SK-N-SH treated with all-trans-retinoic acid at 6 μM for 48 hours (cell line): ENCODE measurements at places on chromosomes 5 and 9.

DNA sequence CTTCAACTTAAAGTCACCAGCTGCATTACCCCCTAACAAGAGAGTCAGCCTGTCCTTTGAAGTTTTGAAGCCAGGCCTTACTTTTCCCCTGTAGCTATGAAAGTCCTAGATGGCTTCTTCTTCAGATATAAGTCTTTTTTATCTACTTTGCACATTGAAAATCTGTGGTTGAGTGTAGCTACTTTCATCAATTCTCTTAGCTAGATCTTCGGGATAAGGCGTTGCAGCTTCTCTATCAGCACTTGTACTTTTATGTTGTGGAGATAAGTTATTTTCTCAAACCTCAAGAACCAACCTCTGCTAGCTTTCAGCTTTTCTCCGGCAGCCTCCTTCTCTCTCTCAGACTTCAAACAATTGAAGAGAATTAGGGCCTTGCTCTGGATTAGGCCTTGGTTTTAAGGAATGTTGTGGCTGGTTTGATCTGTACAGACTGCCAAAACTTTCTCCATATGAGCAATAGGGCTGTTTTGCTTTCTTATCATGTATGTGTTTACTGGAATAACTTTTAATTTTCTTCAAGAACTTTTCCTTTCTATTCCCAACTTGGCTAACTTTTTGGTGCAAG, 21.6 kb downstream of the CATSPER3 start:
- ATAC-seq = no peak

DNA sequence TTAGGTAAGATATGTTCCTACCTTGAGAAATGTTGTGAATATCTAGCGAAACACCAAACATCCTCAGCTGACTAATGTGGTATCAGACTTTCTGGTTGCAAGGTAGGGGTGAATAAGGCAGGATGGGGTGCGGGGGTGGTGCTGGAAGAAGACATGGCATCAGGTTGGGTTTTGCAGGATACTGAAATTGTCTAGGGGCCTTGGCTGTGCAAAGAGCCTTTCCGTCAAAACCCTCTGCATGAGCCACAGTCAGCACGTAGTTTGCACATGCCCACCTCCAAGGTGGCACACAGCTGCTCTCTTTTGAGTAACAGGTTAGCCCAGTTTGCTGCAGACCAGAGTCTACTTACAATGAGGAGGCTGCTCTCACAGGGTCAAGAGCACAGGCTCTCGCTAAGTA, 42.0 kb downstream of the SFXN1 start:
- ATAC-seq = no peak

DNA sequence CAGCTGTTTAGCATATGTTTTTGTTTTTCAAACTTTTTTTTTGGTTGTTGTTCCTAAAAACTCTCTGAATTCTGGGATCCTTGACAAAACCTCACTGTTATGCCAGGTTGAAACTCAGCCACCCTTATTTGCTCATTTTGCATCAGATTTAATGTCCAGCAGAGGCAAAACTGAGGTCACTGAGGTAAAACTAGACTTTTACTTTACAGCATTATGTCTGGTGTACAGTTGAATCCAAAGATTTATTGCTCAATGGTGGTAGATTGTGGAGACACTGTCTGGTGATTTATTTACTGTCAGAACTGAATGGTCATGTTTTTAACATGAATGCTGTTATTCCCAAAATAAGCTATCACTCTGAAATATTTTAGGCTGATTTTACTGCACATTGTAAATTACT, 87.9 kb downstream of the FBXL7 start:
- ATAC-seq = no peak

DNA sequence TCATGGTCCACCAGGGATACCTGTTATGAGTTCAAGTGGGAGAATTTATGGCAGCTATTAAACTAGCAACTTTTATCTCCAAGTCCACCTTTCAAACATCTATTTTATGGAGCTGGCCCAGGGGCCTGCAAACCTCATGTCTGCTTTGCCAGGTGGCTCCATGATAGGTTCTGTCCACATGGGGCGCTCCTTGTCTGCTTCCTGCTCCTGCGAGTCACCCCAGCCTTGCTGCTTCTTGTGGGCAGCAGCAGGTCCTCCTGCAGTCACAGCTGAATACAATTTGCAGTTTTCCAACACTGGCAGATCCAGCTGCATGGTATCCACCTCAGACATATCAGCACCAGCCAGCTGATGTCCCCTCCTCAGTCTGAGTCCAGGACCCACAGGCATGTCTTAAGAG, 39.6 kb upstream of the FRRS1L start:
- no peak for ATAC-seq

GRCh38 chr5:40452874-40453624, 226.7 kb upstream of the PTGER4 start:
- ATAC-seq = no peak

GRCh38 chr5:124176692-124177091, 569.7 kb downstream of the ZNF608 start:
- ATAC-seq = no peak

GRCh38 chr9:91809581-91810285, 140.3 kb downstream of the ROR2 start:
- ATAC-seq = no peak; the same call in 2 of the 3 replicates

DNA sequence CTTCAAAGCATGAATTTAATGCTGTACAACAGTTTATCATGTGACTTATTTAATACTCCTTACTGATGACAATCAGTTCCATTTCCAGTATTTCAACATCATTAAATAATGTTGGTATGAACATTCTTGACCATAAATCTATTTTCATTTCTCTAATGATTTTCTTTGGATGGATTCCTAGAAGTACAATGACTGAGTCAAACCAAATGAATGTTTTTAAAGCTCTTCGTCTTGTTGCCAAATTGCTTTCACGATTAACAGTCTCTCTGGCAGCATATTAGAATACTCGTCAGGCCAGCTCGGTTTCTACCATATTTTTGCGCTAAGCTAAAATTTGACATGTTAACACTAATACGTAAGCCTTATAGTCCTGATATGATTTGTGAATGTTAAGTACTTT, 197.0 kb downstream of the TRPM3 start:
- peak; percentile 58 for ATAC-seq

- ATAC-seq = no peak
These were observed 825.0 kb downstream of the TLR4 start for GRCh38 chr9:118529210-118529609.

DNA sequence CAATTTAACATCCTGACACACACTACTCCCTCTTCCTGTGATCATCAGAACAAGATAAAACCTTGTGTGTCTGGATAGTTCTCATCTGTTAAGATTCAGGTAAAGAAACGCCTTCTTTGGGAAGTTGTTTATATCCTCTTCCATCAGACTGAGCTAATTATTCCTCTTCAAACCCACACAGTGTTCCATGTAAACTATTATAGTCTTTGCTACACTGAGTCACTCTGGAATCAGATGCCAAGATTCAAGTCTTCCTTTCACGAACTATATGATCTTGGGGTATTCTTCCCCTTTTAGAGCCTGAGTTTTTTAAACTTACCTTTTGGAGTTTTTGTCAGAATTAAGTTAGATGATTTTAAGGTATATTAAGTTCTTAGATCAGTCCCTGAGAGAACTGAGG, 2.0 kb downstream of the OR1J1 start:
- no peak for ATAC-seq

DNA sequence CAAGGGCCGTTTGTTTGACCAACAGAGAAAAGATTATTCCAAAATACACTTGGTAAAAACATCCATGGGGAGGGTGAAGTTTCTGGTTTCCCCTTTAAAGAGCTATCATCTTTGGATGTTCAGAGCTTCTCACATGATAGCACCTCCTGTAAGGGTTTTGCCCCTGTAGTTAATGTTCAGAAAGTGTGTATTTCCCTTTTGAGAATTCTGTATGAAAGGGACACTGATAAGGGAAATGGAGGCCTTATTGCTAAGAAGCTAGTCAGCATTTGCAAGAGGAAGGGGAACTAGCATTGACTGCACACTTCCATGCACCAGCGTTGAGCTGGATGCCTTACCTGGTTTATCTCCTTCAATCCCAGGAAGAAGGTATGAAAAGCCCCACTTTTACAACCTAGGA, 31.5 kb upstream of the C5orf58 start:
- ATAC-seq = no peak

DNA sequence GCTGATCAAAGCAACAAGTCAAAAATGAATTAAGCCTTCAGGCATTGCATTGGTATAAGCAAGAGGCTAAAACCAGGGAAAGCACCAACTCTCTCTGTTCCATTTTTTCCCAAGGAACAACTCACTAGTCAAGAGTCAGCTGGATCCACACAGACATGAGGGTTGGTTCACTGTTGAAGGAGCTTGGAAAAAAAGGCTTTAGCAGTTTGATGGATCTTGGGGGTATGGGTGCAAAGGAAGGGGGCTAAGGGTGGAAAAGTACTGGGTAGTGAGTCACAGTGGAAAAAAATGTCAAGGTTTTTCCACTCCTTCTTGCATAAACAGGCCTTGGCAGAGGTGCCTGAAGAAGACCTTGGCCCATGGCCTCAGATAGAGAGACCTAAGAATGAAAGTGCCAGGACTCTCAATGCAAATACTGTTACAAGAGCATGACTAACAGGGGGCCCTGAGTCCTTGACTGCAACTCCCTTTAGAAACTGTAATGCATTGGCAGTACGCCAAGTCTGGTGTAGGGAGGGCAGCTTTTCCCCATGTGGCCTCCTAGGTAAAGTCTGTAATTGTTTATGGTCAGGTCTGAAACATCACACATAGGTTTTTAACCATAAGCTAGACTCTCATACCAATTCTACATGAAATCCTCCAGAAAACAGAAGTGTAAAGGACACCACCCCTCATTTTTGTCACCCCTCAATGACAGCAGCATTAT, 23.7 kb downstream of the ACTL7A start:
- ATAC-seq = peak; percentile 48; the same call in 2 of the 3 replicates

DNA sequence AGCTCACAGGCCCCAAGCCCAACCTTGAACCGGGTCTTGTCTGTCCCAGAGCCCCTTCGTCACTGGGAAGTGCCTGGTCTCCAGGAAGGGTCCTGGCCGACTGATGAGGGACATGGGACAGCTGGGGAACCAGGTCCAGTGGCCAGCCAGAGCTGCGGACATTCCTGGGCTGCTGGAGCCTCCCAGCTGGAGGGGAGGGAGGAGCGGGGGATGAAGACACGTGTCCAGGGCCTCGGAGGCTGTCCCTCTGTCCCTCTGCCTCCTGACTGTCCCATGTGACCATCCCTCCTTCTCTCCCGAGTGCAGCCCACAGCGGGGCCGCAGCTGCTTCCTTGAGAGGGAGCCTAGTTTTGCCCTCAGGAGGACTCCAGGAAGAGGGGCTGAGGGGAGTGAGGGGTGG, 41.7 kb upstream of the UBAC1 start:
- ATAC-seq = no peak

GRCh38 chr9:8188723-8189407, 389.3 kb upstream of the DMAC1 start:
- ATAC-seq = peak; percentile 79

DNA sequence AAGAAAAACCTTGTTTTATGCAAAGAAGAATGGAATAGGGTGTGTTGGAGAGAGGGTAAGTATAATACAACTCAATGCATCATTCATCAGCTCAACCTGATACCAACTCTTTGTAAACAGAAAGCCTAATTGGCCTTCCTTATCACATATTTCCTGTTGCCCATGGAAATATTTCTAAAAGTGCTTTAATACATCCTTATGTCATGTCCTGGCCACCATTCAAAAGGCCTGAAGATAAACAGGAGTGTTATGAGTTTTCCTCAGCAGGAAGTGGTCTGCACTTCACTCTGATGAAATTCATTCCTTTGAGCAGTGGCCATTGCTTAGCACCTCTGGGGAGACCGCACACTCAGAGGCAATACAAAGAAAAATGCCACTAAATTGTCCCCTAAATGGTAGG, 511.2 kb downstream of the SEMA5A start:
- peak; percentile 45 for ATAC-seq

- no peak for ATAC-seq
These were observed 1.0 kb upstream of the NTMT1 start for GRCh38 chr9:129624947-129625346.

DNA sequence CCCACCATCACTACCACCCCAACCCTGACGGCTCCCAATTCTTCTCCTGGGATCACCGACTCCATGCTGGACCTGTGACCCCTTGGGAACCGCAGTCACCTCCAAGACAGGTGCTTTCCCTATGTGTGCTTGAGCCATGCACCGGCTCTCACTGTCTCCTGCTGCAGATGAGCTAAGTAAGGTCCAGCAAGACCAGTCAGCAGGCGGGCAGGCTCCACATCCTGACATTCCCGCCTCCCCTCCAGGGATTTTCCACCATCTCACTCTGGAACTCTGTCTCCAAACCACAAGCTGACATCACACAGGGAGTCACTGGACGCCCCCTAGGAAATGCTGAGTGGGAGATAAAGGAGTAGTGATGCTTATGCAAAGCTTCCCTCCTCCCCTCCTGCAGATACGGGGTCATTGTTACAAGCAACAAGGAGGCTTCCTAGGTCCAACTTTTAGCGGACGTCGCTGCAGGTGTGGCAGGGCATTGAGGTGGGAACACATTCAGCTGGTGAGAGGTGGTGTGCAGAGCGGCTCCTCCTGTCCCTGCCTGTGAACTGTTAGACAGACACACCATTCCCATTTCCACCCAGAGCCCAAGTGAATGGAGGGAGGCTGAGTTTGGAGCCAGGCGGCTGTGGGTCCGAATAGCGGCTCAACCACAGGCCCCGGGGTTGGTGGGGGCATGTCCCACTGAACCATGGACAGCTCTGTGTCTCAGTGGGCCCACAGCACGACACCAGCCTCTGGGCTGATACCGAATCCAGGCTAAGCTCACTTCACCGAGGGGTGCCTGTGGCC, 129.2 kb upstream of the PHYKPL start:
- ATAC-seq = no peak

GRCh38 chr9:77598524-77598923, 49.6 kb downstream of the GNA14 start:
- peak; percentile 62 for ATAC-seq

DNA sequence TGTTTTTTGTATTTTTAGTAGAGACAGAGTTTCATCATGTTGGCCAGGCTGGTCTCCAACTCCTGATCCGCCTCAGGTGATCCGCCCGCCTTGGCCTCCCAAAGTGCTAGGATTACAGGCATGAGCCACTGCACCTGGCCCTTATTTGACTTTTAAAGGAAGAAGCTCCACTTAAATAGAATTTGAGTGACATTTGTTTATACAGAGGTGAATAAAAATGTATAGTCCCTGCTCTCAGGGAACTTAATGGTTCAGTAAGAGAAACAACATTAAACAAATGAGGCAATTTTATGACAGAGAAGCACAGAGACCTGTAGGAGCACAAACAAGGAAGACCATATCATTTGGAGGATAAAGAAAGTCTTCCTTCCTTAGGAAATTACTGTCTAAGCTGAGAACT, 65.7 kb downstream of the C9orf152 start:
- no peak for ATAC-seq

GRCh38 chr5:180807654-180808414, 5.2 kb upstream of the MGAT1 start:
- ATAC-seq = no peak

DNA sequence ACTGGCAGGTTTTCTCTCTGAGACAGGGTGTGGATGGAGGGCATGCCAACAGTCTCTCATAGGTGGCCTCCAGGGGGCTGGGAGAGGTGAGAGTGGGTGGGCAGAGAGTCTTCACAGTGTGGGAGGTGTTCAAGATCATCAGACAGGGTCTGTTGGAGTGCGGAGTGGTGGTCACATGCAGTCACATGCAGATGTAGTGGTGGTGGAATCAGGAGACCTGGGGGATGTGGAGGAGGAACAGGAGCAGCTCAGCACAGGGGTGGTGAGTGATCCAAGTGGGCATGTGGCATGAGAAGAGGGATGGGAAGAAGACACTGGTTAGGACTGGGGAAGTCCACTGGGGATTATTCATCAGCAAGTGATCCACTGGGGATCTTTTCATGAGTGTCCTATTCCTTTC, 5.8 kb downstream of the GM2A start:
- no peak for ATAC-seq
